ENCODE measurements at places on chromosomes 5 and 9.

- DNase-seq = no peak
Measured at GRCh38 chr5:180688330-180689070, 39.1 kb upstream of the FLT4 start.

DNA sequence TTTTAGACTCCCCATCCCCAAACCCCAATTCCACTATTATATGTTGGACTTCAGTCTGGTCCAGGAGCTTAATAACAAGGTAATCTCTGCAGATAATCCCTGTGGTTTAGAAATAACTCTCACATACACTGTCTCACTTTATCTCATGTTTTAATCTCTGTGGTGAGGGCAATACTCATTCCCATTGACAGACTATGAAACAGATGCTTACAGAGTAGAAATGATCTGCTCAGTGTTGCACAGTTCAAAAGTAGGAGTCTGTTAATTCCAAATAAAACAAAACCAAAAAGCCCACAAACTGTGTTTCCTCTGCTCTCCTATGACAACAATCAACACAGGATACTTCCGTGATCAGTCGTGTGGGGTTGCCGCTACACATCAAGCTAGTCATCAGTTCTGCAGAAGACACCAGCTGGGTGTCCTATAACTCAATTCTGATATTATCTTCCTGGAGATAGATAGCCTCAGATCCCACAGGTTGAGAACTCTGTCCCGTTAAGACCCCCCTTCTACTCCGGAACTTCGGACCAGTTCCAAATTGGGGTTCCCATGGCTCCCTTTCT is 26.3 kb upstream of the FANCC start:
- DNase-seq = no peak

DNA sequence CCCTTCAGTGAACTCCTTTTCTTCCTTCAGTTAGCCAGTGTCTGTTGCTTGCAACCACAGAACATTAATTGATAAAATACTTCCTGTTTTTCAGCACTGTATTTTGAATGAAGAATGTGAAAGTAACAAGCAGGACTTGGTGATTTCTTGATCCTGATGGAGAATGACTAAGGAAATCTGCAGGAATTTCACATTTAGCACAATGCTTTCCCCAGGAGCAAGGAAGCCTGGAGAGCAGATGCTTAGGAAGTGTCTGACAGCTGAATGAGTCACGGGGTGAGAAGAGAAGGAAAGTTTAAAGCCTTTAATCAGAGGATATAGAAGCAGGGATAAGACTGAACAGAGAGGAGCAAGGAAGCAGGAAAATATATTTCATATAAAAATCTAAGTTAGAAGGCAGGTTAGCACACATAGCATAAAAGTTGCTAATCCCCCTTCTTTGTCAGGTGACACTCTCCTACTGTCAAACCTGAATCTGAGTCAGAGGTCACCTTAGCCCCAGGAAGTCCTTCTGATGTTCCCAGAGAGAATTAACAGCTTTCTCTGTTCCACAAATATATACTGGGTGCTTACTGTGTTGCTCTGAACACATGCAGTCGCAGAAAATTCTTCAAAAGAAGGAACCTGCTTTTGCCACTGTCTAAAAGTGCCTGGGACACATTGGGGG is 59.7 kb downstream of the GNA14 start:
- no peak for DNase-seq

GRCh38 chr5:64214132-64214531 is 48.5 kb downstream of the RNF180 start:
- no peak for DNase-seq

GRCh38 chr5:79591326-79591725 is 20.9 kb upstream of the TENT2 start:
- no peak for DNase-seq

GRCh38 chr9:109382585-109382984 is 61.7 kb upstream of the EPB41L4B start:
- no peak for DNase-seq

- DNase-seq = no peak
Measured at GRCh38 chr5:61559146-61559545, 227.1 kb downstream of the ZSWIM6 start.

GRCh38 chr5:98333921-98334320 is 439.5 kb upstream of the RGMB start:
- DNase-seq = no peak

DNA sequence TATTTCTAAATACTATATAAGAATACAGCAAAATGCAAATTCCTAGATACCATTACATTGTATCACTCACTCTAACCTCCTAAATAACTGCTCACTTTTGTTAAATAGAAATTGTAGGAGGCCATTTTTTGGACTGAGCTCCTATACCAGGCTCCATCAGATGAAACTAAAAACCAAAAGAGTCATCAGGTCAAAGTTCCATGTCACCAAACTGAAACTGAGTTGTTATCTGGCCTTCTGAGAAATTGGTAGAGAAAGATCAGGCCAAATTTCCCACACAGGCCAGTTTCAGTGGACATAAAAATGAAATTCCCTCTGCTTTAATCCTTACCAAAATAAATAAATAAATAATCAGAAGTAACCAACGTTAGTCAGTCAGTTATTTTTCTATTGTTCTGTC is 13.8 kb upstream of the SNX2 start:
- no peak for DNase-seq

DNA sequence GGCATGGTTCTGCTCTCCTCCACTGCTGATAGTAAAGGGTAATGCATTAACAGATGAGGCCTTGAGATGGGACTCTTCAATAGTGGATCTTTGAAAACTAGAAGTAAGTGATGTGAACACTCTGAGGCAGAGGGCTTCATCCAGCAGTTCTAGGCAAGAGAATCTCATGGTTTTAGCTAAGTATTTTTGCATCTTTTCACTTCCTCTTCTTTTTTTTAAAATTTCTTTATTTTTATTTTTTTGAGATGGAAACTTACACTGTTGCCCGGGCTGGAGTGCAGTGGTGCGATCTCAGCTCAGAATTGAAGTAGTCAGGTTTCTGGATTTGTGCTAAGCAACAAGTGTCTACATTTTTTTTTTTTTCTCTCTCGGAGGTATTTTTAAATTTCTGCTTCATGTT is 101.9 kb downstream of the MTRR start:
- no peak for DNase-seq

- DNase-seq = peak; percentile 87
Measured at GRCh38 chr9:126805554-126806262, 868 bp downstream of the ZBTB43 start.

GRCh38 chr9:132671620-132672412 is 1.6 kb downstream of the GTF3C4 start:
- DNase-seq = no peak

DNA sequence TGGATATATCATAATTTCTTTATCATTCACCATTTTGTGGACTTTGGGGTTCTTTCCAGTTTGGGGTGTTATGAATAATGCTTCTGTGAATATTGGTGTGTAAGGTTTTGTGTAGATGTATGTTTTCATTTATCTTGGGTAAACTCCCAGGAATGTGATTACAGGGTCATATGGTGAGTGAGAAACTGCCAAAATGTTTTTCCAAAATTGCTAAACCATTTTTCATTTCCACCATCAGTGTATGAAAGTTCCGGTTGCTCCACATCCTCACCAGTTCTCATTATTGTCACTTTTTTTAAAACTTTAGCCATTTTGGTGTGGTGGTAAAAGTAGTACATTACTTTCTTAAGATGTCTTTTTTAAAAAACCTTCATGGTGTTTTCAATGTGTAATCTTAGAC is 152.9 kb downstream of the NIPBL start:
- DNase-seq = no peak

GRCh38 chr5:42502613-42503470 is 79.6 kb downstream of the GHR start:
- DNase-seq = no peak

GRCh38 chr9:128138001-128138400 is 10.5 kb upstream of the PTGES2 start:
- no peak for DNase-seq

DNA sequence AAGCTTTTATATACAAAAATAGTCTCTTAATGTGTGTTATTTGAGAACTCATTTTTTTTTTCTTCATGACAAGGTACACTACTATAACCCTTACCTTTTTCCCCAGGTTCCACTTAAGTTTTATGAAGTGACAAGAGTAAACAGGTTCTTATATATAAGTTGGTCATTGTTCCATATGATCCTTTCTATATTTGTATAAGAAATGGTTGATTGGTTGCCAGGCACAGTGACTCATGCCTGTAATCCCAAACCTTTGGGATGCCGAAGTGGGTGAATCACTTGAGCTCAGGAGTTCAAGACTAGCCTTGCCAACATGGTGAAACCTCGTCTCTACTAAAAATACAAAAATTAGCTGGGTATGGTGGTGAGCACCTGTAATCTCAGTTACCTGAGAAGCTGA is 108.3 kb downstream of the PCSK1 start:
- no peak for DNase-seq

DNA sequence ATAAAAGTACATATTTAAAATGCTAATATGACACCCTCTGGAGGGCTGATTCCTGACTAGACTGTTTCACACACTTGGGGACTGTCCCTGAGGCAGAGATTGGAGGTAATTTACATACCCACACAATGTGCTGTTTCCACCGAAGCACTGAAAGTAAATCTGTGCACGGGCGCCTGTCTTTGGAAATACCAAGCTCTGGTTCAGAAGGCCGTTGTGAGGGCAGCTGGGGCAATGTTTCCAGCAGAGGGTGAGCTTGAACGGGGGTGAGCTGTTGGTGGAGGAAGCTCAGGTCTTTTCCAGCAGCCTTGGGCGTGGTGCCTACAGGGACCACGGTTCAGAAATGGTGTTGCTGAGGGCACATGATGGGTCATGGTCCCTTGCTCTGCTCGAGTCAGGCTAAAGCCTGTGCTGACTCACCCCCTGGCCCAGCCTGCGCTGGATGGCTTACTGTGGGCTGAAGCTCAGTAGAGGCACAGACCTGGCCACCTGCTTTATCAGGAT is 25.8 kb upstream of the HMCN2 start:
- peak; percentile 71 for DNase-seq

GRCh38 chr5:142587354-142587965 is 98.4 kb downstream of the FGF1 start:
- DNase-seq = no peak

GRCh38 chr5:63570752-63571151 is 391.5 kb downstream of the HTR1A start:
- DNase-seq = no peak

DNA sequence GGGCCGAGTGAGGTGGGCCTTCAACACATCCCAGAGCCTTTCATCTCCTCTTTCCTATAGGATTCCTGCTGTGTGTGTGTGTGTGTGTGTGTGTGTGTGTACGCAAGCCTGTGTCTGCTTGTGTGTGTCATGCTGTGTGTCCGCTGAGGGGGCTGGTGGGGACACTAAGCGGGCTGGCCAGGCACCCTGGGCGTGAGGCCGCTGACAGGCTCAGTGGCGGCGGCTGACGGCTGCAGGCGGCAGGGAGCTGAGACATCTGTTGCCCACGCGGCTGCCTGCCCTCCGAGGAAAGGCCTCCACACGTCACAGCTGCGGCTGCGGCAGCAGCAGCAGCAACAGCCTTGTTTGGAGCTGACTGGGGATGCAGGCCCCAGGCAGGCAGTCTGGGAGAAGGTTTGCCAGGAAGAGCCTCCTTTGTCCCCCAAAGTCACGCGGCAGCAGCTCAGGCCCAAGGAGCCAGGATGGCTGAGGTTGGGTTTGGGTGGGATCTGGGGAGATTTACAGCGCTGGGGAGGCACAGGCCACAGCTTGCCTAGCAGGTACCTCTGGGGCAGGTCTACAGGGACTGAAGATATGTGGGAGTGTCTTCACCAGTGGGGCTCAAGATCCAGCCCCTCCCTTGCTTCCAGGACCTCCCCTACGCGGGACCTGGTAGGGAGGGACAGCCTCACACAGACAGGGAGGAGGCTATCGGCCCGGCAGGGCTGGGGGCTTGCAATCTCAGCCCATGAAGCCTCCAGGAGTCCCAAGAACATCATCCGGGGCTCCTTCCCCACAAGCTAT is 1.8 kb downstream of the PDLIM4 start:
- peak; percentile 56 for DNase-seq

GRCh38 chr5:7754997-7755596 is 95.8 kb downstream of the CFAP90 start:
- peak; percentile 79 for DNase-seq

DNA sequence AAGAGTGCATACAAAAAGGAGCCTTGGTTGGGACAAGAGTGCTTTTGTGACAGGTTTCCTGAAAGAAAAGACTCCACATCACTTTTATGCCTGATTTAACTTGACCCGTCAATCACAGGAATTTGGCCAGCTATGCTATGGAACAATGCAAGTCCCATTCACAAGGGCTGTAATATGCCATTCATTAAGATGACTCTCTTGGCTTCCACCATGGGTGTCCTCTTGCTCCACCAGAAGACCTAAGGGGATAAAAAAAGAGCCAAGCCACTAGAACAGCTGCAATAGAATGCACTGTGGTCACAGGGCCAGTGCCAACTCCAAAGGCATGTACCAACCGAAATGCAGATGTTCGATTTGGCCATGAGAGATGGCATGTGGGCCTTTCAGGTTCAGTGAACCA is 480.1 kb upstream of the MPDZ start:
- no peak for DNase-seq

DNA sequence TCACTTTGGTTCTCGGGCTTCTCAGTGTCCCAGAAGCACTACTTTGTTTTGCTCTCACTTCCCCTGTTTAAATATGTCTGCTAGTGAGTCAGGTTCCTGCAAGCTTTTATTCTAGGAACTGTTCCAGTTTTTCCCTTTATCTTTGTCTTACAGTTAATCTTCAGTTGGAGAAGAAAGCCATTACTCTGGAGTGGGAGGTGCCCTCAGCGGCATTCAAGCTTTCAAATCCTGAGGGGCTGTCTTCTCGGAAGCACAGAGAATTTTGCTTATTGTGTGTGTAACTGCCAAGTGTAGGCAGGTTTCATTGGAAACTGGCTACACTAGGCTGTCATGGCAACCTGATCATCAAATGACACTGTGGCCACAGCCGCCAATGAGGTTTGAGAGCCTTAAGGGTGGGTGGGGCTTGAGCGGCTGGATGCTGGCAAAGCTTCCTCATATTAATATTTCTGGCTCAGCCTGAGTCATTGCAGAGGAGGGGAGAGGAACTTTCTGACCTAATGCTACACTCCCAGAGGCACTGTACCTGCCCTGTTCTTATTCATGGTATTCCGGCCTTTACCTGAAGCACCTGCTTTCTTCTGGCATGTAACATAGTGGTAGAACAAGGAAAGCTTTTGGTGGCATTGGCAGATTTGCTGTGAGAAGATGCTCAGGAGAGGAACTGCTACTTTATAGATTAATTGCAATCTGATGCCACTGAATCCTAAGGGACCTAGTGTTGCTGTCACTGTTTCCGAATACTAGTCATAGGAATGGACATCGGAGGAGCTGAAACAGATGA is 26.3 kb downstream of the SLC25A25 start:
- peak; percentile 83 for DNase-seq

- DNase-seq = no peak
Measured at GRCh38 chr9:78158286-78158685, 77.6 kb upstream of the CEP78 start.

DNA sequence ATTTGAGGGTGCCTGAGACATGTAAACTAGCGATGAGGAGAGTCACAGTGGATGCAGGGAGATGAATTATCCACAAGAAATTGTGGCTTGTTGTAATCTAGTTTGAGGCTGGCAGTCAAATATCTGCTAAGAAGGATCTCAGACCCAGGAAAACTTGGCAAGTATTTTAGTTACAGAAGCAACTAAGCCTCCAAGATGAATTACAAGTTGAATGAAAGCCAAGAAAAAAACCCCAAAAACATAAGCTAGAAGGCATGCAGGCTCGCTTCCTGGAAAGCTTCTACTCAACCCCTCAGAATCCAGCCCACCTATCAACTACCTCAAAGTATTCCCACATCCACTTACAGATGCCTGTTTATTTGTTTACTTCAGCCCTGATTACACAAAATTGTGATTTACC is 696.9 kb downstream of the MAT2B start:
- DNase-seq = no peak

All from activated CD8-positive, alpha-beta memory T cell treated with anti-CD3 and anti-CD28 coated beads, Interleukin-2, amount 50 U/mL, for 48 hours (primary cell).